ENCODE measurements at places on chromosomes 6 and 20.

DNA sequence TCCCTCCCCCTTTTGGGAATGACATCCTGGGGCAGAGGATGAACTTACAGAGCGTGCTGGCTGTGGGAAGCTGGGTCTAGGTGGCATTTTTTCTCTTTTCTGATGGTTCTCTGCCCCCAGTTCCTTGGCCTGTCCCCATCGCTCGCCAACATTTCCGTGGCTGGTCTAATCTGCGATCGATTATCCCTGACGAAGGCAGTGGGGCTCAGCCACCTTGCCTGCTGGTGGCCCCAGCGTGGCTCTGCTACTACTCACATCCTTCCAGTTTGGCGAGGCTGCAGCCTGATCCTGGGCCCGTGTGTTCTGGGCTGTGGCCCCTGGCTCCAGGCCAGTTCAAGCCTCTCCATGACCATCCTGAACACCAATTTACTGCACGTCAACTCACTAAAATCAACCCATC is 6.4 kb upstream of the HLA-DOA start:
- DNase-seq: no peak

GRCh38 chr6:5866547-5867051 is 140.1 kb downstream of the NRN1 start:
- no peak for DNase-seq

DNA sequence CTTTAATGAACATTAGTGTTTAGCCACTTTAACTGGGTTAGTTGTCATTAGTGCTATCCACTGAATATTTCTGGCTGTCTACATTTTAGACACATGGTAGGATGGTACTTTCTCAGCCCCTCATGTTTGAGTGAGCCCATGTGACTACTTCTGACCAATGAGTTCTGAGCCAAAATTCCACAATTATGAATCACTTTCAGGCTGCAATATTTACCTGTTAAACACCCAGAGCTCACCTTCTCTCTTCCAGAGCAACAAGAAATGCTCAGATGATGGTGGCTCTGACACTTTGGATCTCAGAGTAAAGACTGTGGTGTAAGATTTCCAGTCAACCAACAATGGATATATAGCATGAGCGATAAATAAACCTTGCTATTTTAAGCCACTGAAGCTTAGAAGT is 24.8 kb downstream of the SPACA1 start:
- no peak for DNase-seq

DNA sequence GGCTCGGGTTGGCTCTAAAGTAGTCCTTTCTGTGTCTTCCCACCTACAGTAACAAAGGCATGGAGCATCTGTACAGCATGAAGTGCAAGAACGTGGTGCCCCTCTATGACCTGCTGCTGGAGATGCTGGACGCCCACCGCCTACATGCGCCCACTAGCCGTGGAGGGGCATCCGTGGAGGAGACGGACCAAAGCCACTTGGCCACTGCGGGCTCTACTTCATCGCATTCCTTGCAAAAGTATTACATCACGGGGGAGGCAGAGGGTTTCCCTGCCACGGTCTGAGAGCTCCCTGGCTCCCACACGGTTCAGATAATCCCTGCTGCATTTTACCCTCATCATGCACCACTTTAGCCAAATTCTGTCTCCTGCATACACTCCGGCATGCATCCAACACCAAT is 291.2 kb downstream of the ESR1 start:
- no peak for DNase-seq

- DNase-seq: no peak
These were observed 173.2 kb downstream of the TMEM242 start for GRCh38 chr6:157150076-157150475.

GRCh38 chr6:161918109-161918531 is 644.3 kb upstream of the AGPAT4 start:
- no peak for DNase-seq

- no peak for DNase-seq
These were observed 532.7 kb downstream of the BCKDHB start for GRCh38 chr6:80639181-80639629.

GRCh38 chr6:3773678-3774298 is 22.3 kb upstream of the PXDC1 start:
- no peak for DNase-seq

GRCh38 chr6:125688138-125688537 is 61.3 kb upstream of the HEY2 start:
- DNase-seq: no peak

DNA sequence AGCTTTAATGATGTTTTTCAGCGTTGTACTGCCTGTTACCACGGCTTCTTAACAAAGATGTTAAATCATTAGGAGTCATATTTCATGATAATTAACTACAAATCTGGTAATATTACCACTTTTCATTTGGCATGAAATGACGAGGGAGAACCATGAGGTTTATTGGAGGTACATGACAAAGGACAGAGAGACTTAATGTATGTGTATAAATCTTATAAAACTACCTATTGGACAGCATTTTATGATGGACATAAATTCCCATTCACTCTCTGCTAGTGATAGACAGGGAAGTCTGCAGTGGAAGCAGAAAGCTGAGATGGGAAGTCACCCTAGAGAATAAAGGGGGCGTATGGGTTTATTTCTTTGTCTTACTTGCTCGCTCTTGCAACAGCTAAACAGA is 949.9 kb upstream of the FLRT3 start:
- no peak for DNase-seq

DNA sequence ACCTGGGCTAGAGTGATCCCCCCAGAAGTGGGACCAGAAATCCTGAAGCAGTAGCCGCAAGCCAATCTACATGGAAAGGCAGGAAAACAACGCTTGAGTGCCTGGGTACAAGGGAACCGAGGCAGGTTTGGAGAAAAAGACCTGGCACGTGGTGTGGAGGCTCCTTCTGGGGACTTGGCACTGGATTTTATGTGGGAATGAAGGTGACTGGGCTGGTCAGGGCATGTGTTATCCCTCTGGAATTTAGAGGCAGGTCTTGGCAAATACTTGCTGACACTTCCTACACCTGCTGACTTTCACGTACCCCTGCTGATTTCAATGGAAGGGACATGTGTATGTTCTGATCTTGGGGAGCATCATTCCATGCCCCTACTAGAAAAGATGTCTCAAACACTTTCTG is 25.0 kb upstream of the FAM217A start:
- no peak for DNase-seq

DNA sequence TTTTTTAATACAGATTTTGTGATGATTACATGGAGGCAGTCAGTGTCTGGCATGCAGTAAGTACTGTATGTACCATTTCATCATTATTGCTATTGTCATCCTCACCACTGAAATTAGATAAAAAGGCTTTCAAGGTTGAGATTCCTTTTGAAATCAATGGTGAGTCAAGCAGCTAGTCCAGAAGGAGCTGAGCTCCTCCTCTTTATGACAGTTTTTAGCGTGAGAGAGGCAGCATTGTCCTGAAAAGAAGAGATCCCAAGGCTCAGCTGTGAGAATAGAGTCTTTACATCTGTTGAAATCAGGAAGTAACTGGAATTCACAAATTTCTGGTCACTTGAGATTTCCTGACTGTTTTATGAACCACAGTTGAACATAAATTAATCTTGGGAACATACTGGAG is 161.9 kb downstream of the PAX1 start:
- DNase-seq: no peak

DNA sequence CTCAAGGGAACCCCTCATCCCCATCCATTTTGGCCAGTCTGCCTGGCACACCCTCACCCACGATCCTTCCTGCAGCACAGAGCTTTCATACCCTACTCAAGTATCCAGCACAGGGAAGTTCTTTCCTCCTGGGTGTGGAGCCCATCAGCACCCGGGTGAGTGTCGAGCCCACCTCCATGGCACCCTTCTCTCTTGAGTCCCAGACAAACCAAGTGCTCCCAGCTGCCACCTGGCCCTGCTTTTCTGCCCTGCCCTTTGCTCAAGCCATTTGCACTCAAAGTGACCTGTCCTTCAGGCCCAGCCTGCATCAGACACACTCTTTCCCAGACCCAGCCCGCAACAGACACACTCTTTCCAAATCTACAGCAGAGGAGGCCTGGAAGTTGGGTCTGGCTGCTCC is 257.2 kb downstream of the DLL1 start:
- DNase-seq: no peak

DNA sequence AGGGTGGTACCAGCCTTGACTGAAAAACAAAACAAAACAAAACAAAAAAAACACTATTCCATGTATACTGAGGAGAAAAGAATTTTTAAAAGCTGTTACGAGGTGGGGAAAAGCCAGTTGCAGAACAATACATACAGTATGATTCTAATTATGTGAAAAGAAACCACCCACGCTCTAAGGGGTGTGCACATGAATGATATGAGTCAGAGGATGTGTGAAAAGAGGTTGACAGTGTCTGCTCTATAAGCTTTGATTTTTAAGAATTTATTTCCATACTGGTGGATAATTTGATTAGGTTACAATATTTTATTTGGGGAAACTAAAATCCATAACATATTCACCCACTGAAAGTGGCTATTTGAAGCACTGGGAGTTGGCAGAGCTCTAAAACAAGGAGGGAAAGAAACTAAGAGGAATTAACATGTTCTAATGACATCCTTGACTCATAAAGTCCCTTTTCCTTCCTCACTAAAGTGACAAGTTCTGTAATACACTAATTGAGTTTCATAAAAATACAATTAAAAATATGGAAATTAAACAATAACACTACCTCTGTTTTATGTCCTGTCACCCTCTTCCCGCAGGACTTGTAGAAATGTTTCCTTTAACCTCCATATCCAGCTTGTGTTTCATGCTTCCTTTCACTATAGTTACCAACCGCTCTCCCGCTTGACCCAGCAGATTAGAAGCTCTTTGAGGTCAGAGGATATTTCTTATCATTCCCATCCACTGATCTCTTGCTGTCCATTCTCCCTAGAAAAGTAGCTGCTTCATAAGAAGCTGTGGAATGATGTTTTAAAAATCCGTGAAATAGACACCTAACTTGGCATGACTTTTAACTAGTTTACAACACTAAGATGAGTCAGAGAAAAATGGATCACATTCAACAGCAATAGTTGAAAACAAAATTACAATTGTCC is 118.6 kb upstream of the CCDC28A start:
- no peak for DNase-seq

- no peak for DNase-seq
These were observed 340.9 kb upstream of the IRAK1BP1 start for GRCh38 chr6:78526432-78526831.

GRCh38 chr6:30135147-30135546 is 793 bp upstream of the TRIM40 start:
- no peak for DNase-seq

DNA sequence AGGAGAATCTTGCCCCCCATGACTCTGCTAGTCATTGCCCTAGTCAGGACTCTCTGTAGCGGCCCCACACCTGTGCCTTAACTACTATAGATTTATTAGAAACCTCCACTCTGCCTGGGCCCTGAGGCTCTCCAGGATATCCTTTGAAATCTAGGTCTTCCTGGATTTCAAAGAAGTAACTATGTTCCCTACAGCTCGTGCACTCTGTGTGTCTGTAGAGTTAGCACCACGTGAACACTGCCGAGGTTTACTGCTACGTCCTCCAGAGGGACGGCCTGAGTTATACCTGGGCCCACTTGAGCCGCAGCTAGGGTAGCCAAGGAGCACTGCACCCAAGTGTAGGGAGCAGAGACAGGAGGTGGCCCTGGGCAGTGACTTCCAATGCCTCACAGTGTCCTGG is 19.8 kb downstream of the GLP1R start:
- no peak for DNase-seq

DNA sequence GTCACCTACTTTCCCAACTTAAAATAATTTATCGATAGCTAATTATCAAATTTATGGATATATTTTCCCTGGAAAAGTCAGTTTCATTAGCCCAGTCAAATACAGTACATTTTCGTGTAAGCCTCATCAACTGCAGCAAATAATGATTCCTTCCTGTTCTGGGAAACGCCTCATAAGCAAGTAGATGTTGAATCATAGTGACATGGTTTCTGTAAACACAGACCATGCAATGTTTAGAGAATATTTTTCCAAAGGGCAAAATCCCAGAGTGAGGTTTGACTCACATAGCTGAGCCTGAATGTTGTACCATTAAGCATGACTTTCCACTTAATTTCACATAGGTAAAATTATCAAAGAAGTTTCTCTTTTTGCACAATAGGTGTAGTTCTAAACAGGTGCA is 16.7 kb upstream of the VNN1 start:
- no peak for DNase-seq

DNA sequence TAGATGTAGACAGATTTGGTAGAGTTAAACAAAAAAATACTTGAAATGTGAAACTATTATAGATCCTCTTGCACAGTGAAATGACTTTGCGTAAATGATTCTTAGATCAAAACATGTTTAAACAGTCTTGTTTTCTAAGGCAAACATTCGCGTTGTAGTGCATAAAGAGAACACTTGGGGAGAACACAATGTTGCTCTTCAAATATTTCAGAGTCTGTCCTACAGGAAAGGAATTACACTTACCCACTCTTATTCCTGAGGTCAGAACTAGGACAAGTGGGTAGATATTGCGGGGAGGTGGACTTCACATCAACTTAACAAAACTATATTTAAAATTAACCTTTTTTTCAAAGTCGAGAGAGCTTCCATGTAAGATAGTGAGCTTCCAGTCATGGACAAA is 183.5 kb upstream of the PCSK2 start:
- no peak for DNase-seq

DNA sequence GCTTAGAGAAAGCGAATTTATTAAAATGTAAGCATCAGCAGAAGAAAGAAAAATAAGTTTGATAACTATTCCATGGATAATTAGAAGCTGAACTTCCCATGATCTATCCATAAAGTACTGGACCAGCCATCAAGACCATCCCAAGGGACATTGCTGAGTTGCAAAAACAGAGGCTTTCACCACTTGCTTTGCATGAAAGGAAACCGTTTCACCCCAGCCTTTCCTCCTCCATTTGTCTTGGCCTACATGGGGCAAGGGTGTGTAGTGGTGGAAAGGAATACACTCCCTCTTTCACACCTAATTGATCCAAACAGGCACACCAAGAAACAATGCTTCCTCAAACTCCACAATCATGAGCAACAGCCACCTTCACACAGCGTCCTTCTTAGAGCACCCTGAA is 10.4 kb downstream of the HIVEP2 start:
- no peak for DNase-seq

DNA sequence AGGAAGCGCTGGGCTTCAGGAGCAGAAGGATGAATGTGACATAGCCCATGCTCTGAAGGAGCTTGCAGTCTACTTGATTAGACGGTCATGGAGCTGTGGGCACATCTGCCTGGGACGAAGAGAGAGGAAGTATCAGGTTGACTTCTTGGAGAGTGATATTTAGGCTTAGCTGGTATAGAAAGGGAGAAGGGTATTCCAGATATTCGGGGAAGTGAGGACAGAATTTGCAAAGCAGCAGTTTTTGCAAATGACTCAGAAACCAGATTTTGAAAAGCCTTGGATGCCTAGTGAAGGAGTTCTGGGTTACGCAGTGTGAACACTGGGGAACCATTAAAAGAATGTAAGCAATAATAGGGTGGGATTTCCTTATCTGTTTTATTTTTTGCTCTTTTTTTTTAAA is 60.7 kb downstream of the EYA4 start:
- no peak for DNase-seq

- DNase-seq: no peak
These were observed 158.8 kb downstream of the KIF6 start for GRCh38 chr6:39566456-39566855.

DNA sequence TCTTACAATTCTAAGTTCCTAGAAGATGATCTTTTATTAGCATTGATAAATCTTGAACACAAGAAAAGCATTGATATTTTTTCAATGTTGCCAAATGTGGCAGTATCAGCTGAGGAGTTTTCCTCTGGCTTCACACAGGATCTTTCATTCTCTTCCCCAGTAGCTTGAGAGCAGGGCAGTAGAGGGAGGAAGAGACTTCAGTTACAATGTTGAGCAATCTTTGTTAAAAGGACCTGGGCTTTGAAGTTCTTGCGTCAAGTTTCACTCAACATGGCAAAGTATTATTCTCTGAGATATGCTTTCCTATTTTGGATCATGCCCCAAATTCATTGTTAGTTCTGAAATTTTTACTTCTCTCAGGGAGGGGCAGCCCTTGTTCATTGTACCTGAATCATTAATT is 238.0 kb downstream of the COL12A1 start:
- no peak for DNase-seq

Data from NCI-H187 treated with DMSO at 0.1 percent for 48 hours (cell line).